AG04450 (cell line): ENCODE measurements at places on chromosomes 1 and 21.

GRCh38 chr1:74937176-74937575, 197.0 kb upstream of the LHX8 start:
- no peak for DNase-seq

DNA sequence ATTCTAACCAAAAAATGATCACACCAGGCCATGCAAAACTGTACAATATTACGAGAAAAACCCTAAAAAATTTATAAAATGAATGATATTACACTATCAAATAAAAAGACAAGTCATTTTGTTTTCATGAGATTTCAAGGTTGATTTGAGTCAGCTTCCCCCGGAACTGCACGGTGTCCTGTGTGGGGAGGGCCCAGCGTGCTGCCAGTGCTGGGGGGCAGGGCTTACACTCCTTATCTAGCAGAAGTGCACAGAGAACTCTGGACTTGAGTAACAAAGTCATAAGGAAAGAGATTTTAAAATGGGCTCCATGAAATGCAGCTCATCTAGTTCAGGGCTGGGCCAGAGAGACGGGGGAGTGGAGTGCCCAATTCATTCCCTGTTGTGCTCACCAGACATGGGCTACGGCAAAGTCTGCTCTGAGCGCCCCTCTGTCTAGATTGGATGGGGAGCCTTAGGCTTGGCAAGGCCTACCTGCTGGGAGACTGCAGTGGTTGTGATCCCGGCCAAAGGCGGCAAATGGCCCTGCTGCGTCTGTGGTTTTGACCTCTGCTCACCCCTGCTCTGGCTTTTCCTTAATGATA, 50.1 kb downstream of the COQ8A start:
- DNase-seq: no peak

DNA sequence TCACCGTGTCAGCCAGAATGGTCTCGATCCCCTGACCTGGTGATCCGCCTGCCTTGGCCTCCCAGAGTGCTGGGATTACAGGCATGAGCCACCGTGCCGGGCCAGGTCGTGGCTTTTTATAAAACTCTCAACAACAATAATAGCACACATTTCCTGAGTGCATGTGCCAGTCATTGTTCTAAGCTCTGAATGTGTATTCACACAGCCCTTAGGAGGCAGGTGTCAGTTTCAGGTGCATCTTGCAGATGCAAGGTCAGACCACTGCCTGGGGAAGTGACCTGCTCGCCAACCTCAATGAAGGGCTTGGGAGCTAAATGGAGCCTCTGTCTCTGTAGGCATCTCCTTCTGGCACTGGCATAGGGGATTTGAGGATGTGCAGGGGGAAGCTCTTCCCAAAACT, 1.6 kb upstream of the LEFTY2 start:
- no peak for DNase-seq

DNA sequence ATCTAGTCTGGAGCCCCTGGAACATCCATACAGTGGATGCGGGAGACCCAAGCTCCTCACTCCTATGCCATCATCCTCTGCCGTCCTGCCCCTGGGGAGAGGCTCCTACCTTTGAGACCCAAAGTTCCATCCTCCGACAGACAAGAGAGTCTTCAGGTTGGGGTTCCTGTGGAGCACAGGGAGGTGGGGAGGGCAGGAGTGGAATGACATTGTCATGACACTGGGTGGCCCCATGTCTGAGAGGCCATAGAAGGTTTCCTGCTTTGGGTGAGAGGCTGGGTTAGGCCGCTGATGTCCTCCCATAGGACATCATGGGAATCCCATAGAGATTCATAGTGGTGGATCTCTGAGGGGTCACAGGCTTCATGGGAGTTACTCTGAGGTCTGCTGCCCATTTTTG, 2.0 kb downstream of the CHI3L1 start:
- no peak for DNase-seq

GRCh38 chr1:167104256-167104633, 10.4 kb downstream of the STYXL2 start:
- no peak for DNase-seq

- DNase-seq: no peak
These were observed 80.5 kb upstream of the ETV3 start for GRCh38 chr1:157218671-157219070.

DNA sequence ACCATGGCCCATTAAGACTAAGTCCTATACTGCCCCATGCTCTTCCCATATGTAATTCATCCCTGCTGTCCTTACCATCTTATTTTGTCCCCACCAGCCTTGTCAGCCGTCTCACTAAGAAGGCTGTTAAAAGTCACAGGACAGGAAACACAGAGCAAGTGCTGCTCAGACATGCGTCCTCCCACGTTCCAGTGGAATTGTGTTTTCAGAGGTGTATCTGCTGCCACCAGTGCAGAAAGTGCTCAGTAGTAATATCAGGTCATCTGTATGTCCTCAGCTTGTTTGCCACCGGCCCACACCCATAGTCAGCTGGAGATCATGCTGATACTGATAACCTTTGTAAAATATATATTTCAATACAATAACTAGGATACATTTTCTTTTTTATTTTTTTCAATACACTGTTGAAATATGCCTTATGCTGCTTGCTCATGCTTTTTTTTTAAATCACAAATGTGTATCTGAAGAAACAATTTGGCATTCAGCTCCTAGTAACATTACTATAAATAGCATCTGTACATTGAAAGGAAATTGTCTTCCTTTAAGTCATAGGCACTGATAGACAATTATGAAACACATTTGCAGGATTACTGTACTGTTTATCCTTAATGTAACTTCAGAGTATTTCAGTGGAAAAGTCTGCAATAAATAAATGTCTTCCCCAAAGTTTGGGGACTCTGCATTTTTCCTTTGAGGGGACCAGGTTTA, 156.9 kb downstream of the EDEM3 start:
- no peak for DNase-seq

DNA sequence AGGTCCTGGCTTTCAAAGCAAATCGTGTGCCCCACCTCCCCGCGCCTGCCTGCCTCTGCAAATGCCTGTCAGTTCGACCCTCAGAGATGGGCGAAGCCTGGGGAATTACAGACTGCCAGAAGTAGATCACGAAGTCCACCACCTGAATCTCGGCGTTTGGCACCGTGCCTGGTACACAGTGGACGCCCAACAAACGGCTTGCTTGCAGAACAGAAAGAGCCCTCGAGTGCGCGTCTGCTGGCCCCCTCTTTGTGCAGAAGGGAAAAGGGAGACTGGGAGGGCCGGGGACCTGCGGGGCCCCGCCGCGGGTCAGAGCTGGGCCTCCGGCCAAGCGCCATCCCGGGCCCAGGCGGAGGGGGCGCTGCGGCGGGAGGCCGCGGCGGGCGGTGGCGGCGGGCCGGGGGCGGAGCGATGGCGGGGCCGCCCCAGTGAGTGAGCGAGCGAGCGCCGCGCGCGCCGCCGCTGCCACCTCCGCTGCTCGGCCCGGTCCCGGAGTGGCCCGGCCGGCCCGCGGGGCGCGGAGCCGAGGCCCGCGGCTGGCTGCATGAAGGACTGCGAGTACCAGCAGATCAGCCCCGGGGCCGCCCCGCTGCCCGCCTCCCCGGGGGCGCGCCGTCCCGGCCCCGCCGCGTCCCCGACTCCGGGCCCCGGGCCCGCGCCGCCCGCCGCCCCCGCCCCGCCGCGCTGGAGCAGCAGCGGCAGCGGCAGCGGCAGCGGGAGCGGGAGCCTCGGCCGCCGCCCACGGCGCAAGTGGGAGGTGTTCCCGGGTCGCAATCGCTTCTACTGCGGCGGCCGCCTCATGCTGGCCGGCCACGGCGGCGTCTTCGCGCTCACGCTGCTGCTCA, at the start of gene ZDHHC18:
Gene ZDHHC18 (plus strand): TSS at position 428 of the 845 bp plus-strand sequence. CDS start 117 bp downstream, at position 545.
- no peak for DNase-seq

GRCh38 chr1:158327481-158327880, 3.9 kb downstream of the CD1B start:
- no peak for DNase-seq

DNA sequence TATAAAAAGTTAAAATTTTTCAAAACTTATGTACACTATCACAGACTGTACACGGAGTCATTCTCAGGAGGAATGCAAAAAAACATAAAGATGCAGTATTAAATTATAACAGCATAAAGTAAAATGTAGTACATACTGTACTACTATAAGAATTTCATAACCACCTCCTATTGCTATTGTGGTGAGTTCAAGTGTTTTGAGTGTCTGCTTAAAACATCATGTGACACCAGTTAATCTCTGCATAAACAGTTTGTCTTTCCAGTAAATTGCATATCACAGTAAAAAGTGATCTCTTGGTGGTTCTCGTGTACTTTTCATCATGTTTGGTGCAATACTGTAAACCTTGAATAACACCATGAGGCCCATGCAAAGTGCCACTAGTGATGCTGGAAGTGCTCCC, 45.2 kb downstream of the SDCCAG8 start:
- DNase-seq: no peak

DNA sequence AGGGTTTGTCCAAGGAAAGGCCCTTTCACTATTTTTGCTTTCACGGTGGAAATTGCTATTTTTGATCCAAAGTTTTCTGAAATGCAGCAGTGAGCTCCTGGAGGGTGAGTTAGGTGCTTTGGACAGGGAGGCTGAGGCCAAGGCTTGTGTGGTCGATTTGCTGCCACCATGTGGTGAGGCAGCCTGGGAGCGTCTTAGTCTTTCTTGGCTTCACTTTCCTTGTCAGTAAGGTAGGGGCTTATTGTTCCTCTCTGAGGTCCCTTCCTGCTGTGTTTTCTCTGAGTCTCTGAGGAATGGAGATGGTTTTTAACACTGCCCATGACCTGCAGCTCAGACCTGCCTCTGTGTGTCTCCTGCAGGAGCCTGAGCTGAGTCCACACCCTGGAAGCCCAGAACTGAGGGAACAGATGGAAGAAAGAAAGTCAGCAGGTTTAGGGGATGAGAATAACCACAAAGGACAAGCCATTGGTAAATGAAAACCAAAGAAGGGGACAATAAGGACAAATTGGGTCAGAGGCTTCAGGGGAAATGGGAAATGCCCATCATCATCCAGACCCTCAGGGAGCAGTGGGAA, 20.1 kb upstream of the S100A10 start:
- no peak for DNase-seq

DNA sequence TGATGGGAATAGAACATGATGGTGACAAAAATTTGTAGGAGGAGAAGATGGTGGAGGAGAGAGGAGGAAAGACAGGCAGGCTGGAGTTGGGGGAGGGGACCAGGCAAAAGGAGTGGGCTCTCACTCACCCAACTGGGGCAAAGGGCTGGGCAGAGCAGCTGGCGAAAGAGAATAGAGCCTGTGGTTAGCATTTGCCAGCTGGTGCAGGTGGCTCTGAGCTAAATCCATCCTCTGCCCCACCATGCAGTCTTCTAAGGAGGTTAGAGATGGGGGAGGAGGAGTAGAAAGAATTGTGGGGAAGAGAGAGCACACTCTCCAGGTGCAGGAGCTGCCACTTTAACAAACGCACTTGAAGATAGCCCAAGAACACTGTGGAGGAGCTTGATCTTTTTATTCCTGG, 27.6 kb upstream of the SLAMF1 start:
- DNase-seq: no peak

DNA sequence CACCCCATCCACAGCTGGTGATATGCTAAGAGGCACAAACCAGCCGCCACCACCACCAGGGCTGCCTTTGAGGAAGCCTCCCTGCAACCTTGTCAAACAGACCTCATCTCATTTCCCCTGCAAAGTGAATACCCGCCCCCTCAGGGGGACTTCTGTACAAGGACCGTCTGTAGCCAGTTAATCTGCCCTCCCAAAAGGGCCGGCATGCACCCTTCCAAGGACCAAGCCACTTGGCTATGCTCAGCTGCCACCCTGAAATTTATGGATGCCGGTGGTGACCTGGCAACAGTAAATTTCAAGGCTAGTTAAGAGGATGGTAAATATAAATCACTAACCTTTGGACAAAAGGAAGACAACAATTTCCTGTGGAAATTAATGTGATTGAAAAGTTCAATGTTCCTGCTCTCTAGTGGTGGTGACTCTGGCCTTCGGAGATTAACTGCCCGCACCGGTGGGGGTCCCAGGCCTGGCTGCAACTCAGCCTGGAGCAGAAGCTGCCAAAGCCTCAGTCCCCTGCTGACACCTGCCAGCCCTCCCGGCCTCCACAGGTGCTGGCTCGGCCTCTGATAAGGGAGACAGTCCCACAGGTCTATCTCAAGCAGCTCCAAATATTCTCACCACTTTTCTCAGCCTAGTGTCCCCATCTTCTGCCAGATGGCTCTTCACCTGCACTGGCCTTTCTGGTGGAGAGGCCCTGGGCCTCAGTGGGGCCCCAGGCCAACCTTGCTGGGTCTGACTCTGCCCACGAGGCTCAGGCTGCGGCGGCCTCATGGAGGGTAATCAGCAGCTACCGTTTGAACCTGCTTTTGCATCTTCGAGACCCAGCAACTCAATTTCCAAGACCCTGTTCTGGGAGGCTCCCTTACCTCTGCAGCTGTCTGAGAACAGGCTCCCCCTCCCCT, 12.2 kb downstream of the TMEM53 start:
- no peak for DNase-seq

- no peak for DNase-seq
These were observed 4.6 kb upstream of the RAB4A start for GRCh38 chr1:229266274-229266673.

- no peak for DNase-seq
These were observed 75.8 kb downstream of the TRIM33 start for GRCh38 chr1:114435088-114435715.

DNA sequence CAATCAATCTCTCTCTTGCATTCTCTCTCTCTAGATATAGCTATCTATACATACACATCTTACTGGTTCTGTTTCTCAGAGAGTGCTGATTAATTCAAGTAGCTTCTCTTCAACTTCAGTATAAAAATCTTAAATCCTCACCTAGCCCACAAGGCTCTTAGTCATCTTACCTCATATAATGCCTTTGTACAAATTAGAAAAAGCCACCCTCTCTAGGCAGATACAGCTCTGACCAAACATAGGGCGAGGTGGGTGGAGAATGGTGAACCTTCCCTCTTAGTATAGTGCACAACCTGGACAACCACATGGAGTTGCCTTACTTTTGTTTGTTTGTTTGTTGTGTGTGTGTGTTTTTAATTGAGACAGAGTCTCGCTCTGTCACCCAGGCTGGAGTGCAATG, 5.1 kb upstream of the INAVA start:
- DNase-seq: no peak

- no peak for DNase-seq
These were observed 152.4 kb downstream of the LEPR start for GRCh38 chr1:65572701-65573421.

GRCh38 chr1:169985757-169986156, 88.7 kb downstream of the KIFAP3 start:
- DNase-seq: no peak

DNA sequence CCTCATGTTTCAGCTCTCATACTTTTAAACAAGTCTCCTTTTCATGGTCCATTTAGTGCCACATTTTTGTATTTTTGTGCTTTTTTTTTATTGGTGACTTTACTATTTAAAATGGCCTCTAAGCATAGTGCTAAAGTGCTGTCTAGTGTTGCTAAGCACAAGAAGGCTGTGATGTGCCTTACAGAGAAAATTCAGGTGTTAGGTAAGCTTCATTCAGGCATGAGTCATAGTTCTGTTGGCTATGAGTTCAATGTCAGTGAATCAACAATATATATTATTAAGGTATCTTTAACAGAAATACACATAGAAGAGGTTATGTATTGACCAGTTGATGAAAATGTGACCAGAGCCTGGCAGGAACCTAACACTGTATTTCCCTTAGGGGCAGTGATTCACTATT, 12.8 kb upstream of the FUBP1 start:
- DNase-seq: no peak
